Nephron progenitor cell (in vitro differentiated cells): ENCODE measurements at places on chromosomes 2 and 18.

- DNase-seq = no peak
Observed at GRCh38 chr2:195468771-195469170, 188.3 kb upstream of the SLC39A10 start.

DNA sequence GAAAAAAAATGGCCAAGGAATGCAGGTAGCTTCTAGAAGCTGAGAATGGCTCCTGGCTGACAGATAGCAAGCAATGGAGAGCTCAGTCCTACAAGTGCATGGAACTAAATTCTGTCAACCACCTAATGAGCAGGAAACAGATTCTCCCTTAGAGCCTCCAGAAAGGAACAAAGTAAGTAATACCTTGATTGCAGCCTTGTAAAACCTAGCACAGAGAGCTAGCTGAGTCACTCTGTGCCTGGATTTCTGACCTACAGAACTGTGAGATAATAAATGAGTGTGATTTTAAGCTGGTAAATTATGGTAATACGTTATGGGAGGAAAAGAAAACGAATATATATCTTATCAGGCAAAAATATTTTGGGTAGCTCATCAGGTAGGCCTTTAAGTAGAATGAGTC, 7.4 kb upstream of the LNPK start:
- DNase-seq = no peak

GRCh38 chr2:239673641-239674040, 272.8 kb upstream of the HDAC4 start:
- DNase-seq = no peak

DNA sequence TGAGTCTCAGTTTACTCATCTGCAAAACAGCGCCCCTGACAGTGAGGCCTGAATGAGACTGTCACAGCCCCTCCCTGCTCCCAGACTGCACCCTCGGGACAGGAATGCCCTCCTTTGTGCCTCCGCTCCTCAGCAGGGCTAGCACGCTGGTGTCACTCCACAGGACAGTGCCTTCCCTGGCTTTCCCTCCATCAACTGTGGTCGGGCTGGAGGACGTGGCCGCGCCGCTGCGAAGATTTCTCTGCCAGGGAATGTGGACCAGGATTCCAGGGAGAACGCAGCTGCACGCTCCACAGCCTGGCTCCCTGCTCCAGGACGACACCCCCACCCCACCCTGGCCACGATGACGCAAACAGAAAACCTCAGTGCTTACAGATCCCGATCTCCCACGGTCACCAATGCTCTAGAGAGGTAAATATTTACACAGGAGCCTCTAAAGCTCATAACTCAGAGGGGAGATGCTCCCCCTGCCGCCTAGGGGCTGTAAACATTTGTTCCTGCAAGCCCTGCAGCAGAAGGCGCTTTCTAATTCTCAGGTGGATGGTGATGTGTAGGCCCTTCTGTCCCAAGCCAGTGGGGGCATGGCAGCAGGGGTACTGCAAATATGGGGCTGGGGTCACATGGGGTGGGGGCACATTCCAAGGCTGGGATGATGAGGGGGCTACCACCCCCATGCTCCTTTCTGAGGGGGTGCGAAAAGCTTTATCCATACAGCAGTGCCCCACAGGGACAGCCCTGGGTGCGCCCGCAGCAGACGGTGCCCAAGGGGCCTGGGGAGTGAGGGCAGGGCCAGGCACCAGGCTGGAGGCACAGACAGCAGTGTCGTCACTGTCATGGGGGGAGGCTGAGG, 12.4 kb downstream of the HS6ST1 start:
- DNase-seq = peak; percentile 54

- DNase-seq = no peak
Observed at GRCh38 chr2:169672406-169672805, 21.8 kb downstream of the CFAP210 start.

GRCh38 chr2:137747509-137747908, 216.8 kb upstream of the HNMT start:
- DNase-seq = no peak

DNA sequence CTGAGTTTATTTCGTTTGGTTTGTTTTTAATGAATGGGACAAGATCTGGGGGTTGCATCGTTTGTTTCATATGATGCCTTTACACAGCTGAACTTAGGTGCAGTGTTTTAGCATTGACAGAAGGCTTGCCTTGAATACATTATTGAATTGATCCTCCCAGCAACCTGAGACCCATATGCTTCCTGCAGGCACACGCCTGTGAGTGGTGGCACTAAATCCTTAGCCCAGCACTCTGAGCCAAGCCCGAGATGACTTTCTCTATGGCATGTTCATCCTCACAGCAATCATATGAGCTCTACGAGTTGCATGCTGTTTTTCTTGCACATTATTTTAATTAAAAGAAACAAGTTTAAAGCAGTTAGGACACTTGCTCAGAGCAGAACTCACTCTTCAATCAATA, 47.8 kb upstream of the AGAP1 start:
- no peak for DNase-seq

DNA sequence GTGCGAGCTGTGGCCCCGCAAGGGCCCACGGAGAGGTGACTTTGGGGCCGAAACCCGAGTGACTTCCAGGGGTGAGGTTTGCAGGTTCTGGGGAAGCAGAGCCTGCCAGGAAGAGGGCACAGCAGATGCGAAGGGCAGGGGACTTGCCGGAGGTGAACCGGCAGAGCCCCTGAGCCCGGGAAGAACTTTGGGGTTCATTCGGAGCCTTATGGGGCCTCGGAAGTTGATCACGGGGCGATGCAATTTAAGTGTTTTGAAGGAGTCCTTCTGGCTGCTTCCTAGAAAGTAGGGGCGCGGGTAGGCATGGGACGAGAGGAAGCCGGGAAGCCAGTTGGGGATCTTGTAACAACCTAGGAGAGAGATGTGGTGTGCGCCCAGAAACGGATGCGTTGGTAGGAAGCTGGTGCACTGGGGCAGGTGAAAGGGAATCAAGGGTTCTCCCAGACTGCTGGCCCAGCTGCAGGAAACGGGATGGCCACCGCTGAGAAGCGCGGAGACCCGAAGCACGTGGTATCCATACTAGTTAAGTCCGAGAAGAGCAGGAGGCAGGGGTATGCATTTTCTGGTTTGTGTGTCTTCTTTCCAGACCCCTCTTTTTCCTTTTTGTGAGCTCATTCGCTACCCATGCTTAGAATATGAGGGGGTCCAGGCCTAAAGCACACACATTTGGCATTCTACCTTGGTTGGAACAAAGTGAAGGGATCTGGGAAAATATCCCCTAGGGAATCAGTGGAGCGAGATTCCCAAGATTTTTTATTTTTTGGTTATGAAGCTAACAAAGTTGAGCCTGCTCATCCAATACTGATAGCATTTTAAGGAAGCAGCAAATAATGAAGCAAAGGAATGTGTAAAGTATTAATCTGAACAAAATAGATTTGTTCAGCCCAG, 758 bp downstream of the SCLY start:
- peak; percentile 28 for DNase-seq

DNA sequence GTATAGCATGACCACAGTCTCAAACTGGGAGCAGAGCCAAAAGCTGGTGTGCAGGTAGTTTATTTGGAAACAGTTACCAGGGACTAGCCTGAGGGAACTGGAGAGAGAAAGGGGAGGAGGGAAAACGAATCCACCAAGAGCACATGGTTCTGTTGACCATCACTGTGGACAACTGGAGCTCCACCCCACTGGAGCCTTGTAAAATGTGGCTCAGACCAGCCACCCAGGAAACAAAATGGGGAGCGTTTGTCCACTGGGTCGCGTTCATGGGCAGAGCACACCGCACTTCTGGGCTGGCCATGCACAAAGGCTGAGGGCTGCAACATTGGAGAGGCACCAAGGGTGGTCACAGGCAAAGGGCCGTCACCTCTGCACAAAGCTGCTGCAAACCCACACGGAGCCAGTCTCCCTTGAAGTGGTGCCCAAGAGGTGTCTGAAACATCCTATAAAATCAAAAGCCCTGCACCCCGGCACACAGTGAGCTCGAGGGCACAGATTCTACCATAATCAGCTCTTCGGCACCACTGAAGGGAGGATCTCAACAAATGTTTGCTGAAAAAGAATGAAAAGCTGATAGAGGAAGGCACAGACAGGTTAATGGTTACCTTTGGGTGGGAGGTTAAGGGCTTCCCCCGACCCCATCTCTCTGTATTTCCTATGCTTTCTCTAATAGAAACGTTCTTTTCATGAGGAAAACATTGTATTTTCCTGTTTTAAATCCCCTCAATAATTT, 192.9 kb downstream of the INHBB start:
- DNase-seq = no peak

DNA sequence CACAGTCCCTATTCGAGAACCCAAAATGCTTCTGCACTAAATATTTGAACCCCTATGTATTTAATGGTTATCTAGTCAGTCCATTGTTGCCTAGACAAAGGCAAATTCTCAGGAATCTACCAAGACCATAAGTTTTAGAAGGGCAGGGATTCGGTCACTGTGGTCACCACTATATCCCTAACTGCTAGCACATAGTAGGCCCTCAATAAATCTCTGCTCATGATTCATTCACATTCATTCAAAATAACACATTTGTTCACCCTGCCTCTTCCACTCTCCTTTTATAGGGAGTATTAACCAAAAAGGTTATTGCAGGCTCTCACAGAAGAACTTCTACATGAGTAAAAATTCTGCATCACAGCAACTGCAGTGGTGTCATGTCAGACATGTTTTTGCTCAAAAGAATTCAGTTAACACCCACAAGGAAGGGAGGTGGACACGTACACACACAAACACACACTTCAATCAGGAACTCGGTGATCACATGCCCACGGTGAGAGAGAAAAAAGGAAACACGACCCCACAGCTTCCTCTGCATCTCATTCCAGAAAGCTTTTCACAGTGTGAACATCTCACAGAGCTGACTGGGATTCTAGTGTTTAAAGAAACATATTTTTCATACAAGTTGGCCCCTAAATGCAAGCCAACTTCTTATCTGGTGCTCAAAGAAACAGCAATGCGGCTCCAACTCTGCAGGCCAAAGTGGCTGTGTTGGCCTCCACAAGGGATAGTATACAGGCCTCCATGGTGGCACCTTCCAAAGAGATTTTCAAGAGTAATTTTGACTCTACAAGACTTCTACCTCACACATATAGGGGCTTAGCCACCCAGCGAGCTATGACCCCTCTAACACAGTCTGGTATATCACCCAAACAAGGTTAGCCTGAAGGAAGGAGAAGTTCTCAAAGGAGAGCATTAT, 98.0 kb downstream of the ANKRD44 start:
- DNase-seq = no peak

- no peak for DNase-seq
Observed at GRCh38 chr2:197972061-197972460, 167.7 kb downstream of the PLCL1 start.

DNA sequence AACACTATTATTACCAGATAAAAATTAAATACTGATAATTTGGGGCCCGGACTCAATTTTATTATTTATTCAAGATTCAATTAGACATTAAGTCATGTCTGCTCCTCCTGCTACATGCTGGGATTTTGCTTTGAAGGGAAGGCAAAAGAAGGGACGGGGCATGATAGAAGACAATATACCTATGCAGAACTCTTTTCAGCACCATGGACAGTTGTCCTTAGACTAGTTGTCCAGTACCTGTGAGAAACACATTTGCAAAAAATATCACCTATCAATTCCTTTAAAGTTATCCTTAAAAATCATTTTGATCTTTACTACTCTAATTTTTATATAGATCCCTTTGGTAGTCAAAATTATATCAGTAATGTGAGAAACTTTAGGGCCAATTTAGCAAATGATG, 100.2 kb upstream of the SULT1C3 start:
- peak; percentile 28 for DNase-seq

GRCh38 chr2:219967247-219968245, 340.1 kb downstream of the SLC4A3 start:
- no peak for DNase-seq

DNA sequence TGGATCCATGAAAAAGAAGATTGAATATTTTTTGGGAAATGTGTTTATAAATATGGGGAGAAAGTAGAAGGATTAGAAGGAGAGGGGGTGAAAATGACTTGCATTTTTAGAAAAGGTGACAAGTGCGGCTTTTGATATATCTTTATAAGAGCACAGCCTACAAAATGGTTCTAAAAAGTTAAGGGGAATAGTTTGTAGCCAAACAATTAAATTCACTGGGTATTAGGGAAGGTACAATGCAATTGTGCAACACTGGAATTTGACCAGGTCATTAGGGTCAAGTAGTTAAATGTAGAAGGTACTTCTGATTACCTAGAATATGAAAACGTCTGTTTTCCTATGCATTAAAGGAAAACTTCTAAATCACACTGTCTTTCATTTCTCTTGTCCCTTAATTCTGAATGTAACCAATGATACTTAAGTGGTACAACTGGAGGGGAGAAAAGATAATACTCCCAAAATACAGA, 44.5 kb upstream of the SERTAD2 start:
- DNase-seq = no peak

DNA sequence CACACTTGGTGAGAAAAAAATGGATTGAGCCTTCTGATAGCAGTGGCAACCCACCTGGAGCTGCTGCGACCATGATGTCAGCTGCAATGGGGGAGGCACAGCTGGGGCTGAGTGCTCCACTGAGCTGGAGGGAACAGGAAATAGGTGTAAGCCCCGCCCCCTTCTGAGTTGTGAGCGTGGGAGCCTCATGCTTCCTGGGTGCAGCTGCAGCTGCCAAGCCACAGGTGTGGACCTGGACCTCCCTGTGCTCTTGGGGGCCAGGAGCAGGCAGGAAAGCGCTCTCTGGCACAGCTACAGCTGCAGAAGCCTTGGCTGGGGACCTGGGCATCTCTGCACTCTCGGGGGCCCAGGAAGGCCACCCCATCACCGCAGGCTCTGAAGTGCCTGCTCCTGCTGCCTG, 970.6 kb downstream of the DCDC2C start:
- no peak for DNase-seq

DNA sequence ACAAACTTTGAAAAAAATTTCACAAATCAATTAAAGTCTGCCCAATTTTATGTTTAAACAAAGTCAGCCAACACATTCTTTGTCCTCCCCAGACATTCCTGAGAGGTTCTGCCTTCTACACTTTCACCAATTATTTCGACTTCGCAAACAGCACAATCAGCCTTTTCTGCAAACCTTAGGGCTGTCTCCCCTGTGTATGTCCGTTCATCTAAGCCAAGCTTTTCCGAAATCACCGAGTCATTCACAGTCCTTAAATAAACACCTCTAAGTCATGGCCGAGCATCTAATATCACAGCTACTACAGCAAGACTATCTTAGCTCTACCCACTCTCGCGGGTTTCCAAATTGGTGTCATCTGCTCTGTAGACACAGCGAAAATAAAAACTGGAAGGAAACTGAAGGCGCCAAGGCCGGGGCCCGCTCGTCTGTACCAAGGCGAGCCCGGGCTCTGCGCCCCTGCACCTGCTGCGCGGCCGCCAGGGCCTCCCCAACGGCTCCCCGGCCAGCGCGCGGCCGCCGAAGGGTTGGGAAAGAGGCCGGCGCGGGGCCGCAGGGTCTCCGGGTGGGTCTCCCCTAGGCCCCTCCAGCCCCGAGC, 730 bp downstream of the ODC1 start:
- no peak for DNase-seq

DNA sequence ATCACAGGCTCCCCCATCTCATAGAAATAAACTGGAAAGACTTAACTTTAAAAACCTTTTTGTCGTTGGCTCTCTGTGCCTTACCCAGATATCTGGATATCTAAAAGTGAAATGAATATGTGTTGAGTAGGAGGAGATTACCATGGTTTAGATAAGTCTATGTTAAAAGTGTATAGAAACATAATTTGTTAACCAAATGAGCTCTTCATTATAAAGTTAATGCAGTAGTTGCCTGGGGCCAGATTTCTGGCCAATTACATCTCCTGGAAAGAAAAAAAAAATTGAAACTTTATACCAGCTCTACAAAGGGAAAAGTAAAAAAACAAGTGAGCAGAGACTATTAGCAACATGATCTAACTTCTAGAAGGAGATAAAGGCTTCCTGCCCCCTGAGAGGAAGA, 259.6 kb upstream of the UBE2E3 start:
- no peak for DNase-seq

- no peak for DNase-seq
Observed at GRCh38 chr2:164542581-164543021, 78.7 kb downstream of the GRB14 start.

GRCh38 chr18:61635901-61636528, 256.8 kb downstream of the RNF152 start:
- peak; percentile 46 for DNase-seq
